ENCODE measurements at places on chromosomes 3 and 15.
A peak's percentile ranks its signal among the peaks of the same experiment; 100 is the strongest.

- DNase-seq, result no peak
Observed at GRCh38 chr15:31049682-31050615, 51.6 kb downstream of the TRPM1 start.

DNA sequence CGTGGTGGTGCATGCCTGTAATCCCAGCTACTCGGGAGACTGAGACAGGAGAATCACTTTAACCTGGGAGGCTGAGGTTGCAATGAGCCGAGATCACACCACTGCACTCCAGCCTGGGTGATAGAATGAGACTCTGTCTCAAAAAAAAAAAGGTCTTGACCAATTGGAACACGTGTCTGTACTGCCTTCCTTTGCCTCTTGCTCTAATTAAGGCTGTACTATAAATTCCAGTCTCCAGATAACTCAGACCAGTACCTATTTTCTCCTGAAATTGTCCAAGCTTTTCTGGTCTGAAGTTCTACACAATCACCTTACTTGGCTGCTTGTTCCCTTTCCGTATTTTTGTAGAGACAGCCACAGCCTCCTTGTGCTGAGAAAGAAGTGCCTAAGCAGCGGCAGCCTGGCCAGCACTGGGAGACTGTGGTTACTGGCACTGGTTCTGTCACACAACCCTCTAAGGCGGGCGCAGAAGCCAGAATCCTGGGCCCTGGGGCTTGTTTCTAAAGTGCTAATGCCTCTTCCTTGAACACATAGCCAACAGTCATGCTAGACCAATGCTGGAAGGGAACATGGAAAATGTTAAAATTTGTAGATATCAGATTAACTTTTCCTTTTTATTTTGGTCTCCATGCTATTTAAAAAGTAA lies 6.2 kb upstream of the CEP70 start:
- DNase-seq, result peak; percentile 73

DNA sequence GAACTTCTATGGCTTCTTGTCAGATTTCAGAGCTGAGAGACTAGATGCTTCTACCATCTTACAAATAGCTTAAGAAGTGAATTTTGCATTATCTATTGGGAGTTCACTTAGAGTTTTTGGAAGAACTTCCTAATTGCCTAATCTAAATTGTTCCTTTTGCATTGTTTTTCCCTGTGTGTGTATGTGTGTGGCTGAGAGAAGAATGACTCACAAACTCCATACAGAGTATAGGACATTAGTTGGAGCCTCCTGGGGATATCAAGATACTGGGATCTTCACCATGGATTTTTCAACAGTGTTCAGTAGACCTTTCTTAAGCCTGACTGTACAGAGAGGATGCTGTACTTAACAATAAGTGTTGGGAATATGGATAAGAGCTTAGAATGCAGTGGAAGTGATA lies 10.9 kb downstream of the TLNRD1 start:
- no peak for DNase-seq

DNA sequence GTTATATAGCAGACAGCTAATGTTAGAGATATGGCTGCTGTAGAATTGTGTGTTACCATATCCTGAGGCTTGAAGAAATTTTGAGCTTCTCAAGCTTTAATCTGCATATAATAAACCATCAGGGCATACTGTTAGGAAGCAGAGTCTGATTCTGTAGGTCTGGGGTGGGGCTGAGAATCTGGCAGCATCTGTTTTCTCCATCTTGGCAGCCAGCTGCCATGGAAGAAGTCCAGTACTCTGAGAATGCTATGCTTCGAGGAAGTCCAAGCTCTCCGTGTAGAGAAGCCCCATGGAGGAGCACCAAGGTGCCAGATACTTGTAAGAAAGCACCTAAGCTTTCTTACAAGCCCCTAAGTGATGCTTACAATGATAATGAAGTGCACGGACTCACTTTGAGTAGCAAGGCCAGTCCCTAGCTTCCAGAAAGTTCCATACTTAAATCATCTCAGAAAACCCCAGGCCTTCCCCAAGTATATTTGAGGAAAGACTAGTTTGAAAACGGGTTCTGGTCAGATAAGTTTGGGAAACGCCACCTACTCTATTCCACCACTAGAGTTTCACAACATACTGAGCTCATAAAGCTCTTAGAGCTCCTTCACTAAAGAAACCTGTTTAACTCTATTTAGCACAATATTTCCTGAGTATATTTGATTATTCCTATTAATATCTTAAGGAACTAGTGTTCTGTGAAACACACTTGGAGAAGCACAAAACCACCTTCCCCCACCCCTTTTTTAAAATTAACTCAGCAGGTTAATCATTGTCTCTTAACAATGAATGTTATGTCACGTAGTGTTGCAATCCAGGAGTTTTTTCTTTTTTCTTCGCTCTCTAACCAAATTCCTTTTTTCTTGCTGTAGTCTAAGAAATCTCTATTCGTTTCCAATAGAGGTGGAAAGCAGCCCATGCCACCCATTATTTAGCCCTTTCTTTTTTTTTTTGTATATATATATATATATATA lies 59.9 kb upstream of the RASGRP1 start:
- DNase-seq, result no peak

DNA sequence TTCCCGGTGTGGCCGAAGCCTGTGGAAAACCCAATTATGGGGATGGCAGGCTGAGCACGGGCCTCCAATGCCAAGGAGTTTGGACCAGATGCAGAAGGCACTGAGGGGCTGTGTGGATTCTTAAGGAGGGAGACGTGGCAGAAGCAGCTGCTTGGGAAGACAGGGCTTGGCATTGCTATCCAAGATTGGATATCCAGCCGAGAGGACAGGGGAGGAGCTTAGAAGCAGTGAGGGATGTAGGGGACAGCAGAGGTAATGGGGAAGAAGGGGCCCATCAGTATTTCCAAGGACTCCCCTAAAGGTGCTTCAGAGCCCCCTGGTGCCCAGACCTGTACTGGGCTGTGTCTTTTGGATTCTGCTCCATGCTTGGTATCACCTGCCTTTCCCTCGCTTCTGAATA lies 112.8 kb upstream of the TLE3 start:
- DNase-seq, result no peak

DNA sequence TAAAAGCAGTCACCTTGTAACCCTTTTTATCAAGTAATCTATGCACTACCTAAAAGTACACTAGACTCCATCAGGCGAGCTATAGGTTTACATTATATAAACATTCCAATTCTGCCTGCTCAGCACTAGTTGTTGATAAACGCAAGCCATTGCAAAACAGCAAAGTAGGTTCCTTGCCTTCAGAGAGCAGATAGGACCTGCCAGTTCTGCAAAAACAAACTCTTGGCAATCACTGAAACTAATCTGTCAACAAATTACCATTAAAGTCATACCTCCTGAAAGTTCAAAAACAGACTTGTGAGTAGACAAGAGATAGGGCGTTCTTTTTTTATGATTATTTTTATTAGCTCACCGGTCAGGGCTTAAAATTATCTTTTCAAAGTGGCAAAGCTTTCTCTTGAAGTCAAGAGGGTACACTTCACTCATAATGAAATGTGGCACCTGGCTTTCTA lies 392.5 kb downstream of the FOXP1 start:
- DNase-seq, result no peak

DNA sequence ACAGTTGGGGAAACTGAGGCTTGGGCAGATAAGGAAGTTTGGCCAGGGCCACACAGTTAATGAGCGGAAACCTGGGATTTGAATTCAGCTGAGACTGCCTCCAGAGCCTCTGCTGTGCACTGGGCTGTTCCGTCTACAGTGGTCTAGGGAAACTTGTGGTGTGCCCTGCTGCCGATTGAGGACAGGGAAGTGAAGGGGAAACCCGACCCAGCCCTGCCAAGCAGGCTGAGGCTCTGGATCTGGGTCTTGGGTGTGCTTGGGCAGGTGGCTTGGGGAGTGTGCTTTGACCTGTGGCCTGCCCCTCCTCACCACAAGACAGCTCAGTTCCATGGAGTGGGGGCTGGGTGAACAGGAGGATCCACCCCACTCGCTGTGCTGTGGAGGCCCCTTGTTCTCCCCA lies 17.6 kb downstream of the NISCH start:
- DNase-seq, result no peak

DNA sequence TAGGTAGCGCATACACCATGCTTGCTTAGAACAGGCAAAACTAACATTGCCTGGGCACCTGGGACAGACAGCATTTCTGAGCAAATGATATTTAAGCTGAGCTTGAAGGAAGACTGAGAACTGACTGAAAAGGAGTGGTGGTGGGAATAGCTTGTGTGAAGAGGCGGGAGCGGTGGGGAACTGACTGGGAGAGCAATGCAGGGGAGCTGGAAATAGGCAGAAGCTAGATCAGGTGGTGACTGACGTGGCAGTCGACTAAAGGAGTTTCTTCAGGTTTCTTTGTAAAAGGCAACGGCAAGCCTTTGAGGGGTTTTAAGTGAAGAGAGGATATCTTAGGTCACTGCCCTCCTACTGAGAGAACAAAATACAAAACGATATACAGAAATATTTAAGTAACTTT lies 61.8 kb downstream of the NEO1 start:
- no peak for DNase-seq

- DNase-seq, result no peak
Observed at GRCh38 chr15:51229907-51230330, 108.5 kb downstream of the CYP19A1 start.

DNA sequence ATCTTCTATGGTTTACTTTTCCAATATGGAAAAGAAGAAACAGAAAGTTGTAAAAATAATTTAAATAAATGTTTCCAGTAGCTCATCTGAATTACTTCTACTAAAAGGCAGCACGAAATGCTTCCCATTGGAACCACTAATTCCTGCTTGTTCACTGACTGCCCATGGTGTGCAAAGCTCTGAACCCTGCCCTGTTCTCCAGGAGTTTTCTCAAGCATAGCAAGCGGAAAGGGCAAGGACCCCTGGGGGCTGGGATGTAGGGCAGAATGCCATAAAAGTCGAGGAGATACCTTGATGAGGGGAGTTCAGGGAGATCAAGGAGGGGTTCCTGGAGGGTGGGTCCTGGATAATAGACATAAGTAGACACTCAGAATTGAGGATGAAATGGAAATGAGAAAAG lies 35.3 kb upstream of the BNC1 start:
- no peak for DNase-seq

- DNase-seq, result no peak
Observed at GRCh38 chr3:62361261-62361660, 12.1 kb downstream of the FEZF2 start.

DNA sequence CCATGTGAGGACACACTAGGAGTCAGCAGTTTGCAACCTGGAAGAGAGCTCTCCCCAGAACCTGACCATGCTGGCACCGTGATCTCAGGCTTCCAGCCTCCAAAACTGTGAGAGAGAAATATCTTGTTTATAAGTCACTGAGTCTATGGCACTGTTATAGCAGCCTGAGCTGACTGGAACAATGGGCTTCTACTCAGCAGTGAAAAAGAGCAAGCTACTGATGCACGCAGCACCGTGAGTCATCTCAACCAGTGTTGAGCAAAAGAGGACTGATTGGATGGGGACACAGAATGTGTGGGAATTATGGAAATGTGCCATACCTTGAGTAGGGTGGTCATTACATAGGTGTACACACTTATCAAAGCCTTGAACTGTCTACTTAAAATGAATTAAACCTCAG lies 230.4 kb downstream of the PLCL2 start:
- DNase-seq, result no peak

- DNase-seq, result no peak
Observed at GRCh38 chr15:51585986-51586385, 36.6 kb downstream of the DMXL2 start.

GRCh38 chr3:47313341-47314055 lies 30.8 kb downstream of the KLHL18 start:
- DNase-seq, result no peak

GRCh38 chr3:49649576-49649975 lies 24.6 kb upstream of the APEH start:
- DNase-seq, result no peak

GRCh38 chr3:69197455-69197854 lies 75.1 kb upstream of the LMOD3 start:
- no peak for DNase-seq

DNA sequence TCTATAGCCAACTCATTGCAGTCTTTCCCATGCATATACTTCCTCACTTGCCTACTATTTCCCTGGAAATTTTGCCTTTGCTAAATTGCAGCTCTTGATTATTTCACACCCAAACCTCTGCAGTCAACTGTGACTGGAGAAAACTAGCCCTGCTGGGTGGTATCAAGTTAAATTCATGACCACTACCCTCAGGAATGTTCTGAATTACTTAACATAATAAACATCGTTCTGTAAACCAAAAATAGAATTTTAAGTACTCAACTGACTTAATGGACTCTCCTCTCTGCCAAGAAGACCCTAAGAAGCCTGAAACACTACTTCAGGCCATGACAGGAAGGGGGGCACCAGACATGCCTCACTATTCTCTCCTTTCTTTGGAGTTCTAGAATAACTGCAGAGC lies 1278.0 kb upstream of the GBE1 start:
- DNase-seq, result no peak
